Central memory CD8-positive, alpha-beta T cell (primary cell): ENCODE measurements at places on chromosomes 3 and 15.

DNA sequence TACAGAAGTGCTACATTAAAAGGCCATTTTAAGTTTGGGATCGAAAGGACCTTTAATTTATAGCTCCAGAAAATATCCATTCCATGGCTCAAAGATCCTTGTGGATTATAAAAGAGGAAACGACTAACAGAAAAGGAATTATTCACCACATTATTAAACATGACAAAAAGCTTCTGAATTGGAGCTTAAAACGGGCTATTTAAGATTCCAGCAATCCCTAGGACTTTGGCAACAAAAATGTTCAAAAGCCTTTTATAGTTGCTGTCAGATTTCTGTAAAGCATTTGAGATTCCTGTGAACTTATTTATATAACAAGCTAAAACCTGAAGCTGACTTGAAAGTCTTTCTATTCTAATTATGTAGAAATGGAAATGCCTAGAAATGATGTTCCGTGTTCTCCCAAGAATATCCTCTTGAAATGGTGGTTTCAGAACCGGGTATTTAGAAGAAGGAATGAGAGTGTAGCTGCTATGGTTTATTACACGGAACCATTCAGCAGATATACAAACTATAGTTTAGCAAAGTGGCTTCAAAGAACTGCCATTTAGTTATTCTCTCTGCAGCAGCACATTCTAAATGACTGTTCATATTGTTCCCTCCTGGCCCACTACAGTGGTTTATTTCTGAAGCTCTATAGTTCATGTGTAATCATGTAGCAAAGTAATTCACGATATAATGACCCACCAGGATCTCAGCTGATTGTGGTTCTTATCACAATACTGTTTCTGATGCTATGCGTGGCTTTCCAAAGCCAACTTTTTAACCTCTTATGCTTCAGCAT is 961.7 kb downstream of the FHIT start:
- no peak for DNase-seq

DNA sequence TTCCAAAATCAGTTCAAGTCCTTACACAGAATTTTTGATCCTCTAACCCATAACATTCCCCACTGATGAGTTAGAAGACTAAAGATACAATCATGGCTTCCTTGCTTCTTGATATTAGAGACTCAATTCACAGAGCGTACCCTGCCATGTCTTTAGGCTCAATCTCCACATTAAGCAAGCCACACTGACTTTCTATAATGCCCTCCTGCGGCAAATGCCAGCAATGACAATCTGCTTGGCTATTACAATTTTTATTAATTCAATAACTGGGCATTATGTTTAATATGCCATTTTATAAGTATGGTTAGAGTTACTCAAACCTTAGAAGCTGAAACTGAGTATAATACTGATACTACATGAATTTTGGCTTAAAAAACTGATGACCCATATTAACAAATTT is 479.7 kb upstream of the NR2F2 start:
- DNase-seq, result no peak

- DNase-seq, result no peak
Observed at GRCh38 chr3:39404943-39405686, 1.4 kb upstream of the RPSA start.

GRCh38 chr3:102169915-102170479 is 264.8 kb upstream of the ZPLD1 start:
- no peak for DNase-seq
